ENCODE measurements at places on chromosomes 3 and 15.
A peak's percentile ranks its signal among the peaks of the same experiment; 100 is the strongest.

DNA sequence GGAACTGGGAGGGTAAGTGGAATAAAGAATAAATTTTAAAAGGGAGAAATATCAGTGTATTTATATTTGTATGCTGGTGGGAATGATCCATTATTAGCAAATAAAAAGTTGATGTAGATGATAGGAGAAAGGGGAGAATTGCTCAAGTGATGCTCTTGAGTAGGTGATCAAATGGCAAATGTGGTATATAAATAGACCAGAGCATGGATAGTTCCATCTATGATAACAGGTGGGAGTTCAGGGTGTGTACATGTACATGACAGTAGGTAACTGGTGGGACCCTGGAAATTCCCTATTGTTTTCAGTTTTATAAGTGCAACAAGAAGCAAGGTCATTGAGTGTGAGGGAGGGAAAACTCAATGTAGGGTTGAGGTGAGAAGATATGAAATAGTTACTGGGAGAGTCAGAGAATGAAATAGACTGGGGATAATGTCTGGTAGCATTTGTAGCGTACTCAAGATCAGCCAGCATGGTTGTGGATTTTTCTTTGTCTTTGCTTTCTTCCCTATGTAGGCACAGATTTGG, 31.3 kb upstream of the EBLN2 start:
- DNase-seq, result no peak

- DNase-seq, result no peak
Measured at GRCh38 chr15:42992626-42993025, 72.0 kb upstream of the TTBK2 start.

- peak; percentile 58 for DNase-seq
Measured at GRCh38 chr3:18423401-18424212, 1.5 kb downstream of the SATB1 start.

- DNase-seq, result peak; percentile 67
Measured at GRCh38 chr15:76973362-76973743, 21.6 kb upstream of the PSTPIP1 start.

DNA sequence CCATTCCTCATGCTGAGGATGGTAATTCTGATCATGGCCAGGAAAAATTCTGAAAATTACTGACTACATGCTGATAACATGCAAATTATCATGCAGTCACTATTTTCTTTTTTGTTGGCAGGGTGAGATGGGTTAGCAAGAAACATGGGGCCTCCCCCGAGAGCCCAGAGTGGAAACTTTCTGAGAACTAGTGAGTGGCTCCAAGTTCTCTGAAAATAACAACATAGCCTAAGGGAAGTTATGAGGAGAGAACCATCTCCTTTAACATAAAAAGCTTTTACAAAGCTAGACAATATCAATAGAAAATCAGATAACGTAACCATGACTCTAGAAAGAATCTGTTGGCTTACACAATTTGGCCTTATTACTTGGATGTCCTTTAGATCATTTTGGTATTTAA, 254.2 kb downstream of the PLOD2 start:
- no peak for DNase-seq

DNA sequence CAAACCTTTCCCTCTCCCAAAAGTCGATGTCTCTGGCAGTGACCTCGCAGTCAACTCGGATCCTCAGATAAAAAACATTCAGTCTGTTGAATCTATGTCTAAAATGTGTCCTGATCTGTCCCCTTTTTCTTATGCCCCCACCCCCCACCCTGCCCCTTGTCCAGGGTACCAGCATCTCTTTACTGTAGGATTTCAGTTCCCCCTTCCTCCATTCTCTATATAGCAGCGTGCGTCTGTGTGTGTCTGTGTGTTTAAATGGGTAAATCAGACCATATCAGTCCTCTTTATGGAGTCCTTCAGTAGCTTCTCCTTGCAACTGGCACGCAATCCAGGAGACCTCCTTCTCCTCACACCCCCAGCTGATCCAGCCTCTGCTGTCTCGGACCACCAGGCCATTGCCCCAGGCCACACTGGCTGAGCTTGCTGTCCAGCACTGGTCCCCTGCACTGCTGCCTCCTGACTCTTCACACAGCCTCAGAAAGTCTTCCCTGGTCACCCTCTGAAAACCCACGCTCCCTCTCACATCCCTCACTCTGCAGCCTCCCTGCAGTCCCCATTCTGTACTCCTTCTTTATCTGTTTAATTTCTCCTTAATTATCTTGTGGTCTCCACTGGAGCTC, 1.5 kb downstream of the LRRK1 start:
- DNase-seq, result no peak

GRCh38 chr3:32203854-32204253, 34.6 kb upstream of the CMTM8 start:
- DNase-seq, result no peak

GRCh38 chr3:181616088-181617070, 95.3 kb upstream of the SOX2 start:
- no peak for DNase-seq

DNA sequence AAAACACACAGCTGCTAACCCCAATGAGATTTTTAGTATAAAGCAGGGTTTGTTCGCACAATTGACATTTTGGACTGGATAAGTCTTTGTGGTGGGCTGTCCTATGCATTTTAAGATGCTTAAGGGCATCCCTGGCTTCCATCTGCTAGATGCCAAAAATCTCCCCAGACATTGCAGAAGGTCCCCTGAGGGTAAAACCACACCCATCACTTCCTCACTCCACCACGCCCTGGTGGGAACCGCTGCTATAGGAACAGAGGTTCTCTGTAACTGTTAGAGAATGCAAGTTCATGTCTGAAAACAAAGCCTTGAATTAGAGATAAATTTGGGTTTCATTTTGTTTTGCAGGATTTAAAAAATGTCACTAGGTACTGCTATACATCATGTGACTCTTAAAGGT, 67.7 kb downstream of the ARHGEF26 start:
- peak; percentile 61 for DNase-seq

GRCh38 chr3:182027366-182027765, 315.6 kb downstream of the SOX2 start:
- DNase-seq, result no peak

GRCh38 chr15:99432271-99433025, 133.3 kb upstream of the MEF2A start:
- DNase-seq, result no peak

GRCh38 chr3:32502946-32503286, 264 bp upstream of the CMTM6 start:
- no peak for DNase-seq

DNA sequence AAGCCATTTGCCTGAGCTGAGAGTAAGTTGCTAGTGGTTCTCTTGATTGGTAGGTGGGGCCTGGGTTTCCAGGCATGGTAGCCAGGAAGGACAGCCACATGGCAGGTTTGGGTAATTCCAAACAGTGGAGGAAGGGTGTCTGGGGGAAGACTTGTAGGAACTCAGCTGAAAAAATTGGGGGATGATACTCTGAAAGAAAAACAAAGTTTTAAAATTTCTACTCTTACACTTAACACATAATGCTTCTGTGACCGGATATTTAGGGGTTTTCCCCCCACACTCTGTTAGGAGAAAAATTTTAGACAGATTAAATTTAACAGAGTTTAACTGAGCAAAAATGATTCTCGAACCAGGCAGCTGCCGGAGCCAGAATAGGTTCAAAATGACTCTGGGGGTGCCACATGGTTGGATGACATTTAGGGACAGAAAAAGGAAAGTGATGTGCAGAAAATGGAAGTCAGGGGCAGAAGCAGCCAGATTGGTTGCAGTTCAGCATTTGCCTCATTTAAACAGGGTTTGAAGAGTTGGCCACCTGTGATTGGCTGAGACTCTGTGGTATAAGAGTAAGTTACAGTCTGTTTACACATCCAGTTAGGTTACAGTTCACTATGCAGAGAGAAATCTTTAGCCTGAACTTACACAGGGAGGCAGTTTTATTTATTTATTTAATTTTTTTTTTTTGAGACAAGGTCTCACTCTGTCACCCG, 8.1 kb downstream of the B2M start:
- no peak for DNase-seq

DNA sequence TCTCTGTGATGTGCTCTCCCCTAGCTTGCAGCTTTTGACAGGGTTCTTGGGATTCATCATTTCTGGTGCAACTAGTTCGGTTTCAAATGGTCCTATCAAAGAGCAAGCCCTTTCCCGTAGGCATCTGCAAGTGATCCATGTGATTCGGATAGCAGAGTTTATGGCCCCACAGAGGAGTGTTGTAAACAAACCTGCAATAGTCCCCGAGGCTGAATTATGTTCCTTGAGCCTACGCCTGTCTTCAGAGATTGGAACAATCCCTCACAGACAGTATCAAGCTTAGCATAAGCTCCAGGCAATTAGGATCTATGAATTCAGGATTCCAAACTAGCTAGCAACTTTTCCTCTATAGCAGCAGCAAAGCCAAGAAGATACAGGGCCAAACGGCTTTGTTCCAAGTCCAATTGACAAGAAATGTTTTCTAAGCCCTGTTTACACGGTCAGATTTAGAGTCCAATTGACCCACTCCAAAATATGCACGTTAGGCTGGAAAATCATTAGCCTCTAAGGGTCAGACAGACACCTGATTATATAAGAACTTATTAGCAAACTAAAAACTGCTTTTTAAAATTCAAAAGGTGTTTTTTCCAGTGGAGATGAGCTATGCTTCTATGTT, 24.8 kb downstream of the LNP1 start:
- DNase-seq, result no peak

- no peak for DNase-seq
Measured at GRCh38 chr3:45440562-45440961, 52.2 kb downstream of the LARS2 start.

GRCh38 chr15:74131628-74132413, 1.4 kb downstream of the ISLR2 start:
- DNase-seq, result no peak

GRCh38 chr3:115822579-115822978, 199.3 kb downstream of the GAP43 start:
- no peak for DNase-seq

DNA sequence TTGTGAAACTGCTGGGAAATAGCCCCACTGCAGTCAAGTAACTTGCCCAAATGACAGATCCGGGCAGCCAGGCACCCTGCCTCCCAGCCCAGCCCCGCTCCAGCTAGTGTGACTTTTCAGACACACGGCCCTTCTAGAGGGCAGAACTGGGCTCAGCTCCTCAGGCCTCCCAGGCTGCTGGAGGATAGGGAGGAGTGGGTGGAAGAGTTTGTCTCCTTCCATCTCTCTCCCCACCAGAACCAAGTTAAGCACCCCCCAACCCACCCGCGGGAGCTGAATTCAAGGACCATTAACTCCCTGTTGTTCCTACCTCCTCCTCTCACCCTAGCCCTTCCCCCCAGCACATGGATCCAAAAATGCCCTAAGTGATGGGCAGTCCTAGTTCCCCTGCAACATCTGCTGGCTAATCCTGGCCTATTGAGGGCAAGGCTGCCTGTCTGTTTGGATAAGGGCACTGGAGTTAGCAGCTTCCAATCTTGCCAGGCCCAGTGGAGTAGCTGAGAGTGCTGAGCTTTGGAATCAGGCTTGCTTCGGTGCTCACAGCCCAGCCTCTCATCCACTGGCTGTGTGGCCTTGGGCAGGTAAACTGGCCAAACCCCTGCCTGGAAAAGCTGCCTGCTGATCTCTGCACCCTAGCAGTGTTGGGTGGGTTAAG, 3.1 kb downstream of the CCDC33 start:
- DNase-seq, result no peak

GRCh38 chr15:80251428-80252120, 439 bp downstream of the CTXND1 start:
- no peak for DNase-seq

DNA sequence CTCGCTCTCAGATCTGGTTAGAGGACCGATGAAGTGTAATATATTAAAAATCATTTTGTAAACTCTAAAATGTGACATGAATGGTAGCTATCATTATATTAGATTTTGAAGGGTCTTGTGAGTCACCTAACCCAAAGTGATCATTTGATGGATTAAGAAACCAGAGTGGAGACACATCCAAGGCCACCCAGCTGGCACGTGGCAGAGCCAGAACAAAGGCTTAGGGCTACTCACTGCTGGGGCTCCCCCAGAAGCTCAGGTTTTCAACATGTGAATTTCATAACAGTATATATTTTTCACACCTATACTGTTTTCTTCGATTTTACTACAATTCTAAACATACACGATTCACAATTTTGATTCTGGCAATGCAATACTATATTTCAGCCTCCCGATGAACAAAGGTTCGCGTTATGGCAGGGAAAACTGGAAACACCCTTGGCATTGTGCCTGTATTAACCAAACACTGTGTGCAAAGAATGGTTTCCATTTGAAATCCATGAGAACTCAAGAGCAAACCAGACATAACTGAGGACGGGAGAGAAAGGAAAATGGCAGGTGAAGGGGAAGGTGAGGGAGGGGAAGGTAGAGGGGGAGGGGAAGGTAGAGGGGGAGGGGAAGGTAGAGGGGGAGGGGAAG, 88.9 kb downstream of the ADAMTS17 start:
- no peak for DNase-seq

- no peak for DNase-seq
Measured at GRCh38 chr15:76967067-76967466, 27.9 kb upstream of the PSTPIP1 start.

DNA sequence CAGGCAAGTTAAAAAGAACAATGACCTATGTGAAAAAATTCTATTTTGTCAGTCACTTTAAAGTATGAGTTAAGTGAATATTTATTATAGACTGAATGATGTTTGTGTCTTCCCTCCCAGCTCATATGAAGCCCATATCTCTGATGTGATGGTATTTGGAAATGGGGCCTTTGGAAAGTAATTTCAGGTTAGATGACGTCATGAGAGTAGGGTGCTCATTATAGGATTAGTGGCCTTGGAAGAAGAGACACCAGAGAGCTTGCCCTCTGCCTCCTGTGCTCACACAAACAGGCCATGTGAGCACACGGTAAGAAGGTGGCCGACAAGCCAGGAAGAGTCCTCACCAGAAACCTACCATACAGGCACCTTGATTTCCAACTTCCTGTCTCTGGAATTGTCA, 138.8 kb upstream of the TNIK start:
- no peak for DNase-seq

- DNase-seq, result peak; percentile 7
Measured at GRCh38 chr3:21484057-21484827, 266.8 kb downstream of the ZNF385D start.

- DNase-seq, result no peak
Measured at GRCh38 chr3:65963787-65964677, 74.7 kb downstream of the MAGI1 start.

DNA sequence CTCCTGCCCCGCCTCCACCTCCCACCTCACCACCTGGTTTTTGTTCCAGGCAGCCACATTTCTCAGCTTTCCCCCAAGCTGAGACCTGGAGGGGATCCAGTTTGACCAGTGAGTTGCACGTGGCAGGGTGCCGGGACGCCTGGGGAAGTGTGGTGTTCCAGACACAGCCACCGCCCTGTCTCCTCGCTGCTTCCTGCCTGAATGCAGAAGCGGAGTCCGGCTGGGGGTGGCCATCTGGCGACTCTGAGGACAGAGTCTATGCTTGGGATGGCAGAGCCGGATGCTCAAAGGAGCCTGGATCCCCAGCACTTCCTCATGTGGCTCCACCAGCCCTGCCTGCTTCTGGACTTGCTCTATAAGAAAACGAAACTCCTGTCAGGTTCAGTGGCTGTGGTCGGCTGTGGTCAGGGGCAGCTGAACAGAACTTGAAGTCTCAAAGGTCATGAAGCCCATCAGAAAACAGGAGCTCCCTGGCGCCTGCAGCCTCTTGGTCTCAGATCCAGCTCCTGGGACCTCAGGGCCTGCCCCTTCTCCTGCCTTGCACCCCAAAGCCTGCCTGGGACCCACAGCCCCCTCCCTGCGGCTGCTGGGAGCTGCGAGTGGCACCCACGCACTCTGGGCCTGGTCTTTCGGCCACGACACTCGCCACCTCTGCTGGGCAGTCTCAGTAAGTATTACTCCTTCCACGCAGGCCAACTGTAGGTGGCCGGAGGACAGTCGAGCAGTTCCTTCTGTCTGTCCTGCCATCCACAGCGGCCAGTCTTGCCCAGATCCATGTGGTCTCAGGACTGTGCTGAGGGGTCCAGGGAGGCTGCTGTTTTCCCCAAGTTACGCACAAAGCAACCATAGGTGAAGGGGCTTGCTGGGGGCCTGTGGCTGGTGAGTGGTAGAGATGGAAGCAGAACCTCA, 112.8 kb upstream of the MEF2A start:
- DNase-seq, result peak; percentile 95
